ENCODE measurements at places on chromosomes 4 and X.

DNA sequence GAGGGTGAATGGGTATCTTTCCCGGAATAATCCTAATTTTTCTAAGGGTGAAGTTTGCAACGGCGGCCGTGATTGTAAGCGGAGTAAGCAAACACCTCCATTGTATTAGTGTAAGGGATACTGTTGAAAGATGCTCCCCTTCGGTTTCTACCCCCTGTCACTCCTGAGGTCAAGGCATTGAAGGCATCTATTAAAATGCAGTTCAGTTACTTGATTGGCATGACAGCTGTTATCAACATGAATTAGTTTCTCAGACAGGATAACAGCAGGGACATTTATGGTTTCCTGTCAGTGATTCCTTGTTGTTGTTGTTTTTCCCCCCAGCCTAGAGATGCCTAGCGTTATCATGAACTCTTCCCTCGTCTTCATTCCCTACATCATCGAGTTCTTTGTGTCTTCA, 552 bp downstream of the SLC25A14 start:
- DNase-seq: peak; percentile 0

DNA sequence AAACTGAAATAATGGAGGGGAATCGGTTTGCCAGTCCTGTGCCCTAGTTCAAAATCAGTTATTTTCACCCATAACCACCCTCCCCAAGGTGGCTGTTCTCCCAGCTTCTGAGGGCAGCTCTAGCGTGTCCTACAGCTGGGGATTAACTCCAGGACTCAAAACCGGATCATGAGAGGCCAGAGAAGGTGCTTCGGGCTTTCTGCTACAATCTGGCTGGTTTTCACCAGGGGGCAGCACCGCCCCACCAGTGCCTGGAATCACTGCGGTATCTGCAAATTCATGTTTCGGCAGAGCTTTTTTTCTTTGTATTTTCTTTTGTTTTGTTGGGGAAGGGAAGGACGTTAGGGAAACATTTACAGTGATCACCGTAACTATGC, 28.4 kb downstream of the PDHA1 start:
- peak; percentile 69 for DNase-seq

- DNase-seq: peak; percentile 57
These were observed 291.6 kb upstream of the HS3ST1 start for GRCh38 chr4:11720292-11720691.

DNA sequence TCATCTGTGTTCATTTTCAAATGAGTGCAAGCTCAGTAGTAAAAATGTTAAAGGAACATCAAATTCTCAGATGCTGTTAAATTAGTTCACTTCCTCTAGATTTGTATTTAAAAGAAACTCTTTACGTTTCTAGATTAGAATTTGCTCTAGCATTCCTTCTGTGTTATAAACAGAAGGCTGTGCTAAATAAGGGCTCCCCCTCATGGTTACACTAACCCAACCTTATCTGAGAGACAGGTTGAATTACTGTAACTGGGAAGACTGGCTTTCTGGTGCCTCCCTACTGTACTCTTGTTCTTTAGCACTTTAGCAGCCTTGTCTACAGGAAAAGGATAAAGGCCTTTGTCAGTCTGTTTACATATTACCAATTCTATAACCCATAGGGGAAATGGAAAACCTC, 56.8 kb downstream of the RXFP1 start:
- DNase-seq: peak; percentile 4

DNA sequence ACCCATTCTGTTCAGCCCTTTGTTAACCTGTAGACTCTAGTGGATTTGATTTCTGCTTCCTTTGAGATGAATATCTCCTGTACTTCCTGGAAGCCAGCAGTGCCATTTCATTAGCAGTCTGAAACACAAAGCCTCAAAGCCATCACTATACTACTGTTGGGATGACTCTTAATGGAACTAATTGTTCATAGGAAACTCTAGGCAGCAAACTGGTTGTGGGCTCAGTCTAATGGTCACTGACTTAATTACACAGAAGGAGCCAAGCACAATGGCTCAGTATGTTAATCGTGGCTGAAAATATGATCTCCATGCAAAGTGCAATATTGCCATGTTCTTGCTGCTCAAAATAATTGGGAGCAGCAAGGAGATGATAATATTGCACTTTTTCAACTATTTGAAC, 262.3 kb downstream of the ARHGAP24 start:
- DNase-seq: no peak
